A549 (cell line): ENCODE measurements at places on chromosomes 5 and 9. TPM values are rescaled to one million over a fixed set of nuclear protein-coding genes. Genes with fewer than 3 reads are reported as not detected.

The ALDOB gene
- polyA plus RNA-seq, result not detected in 3 replicates

The PCDHAC2 gene
- polyA plus RNA-seq, result 1.1 to 1.2 TPM (median 1.2 TPM) in 3 replicates

The ABHD17B gene
- 14.6 to 16.6 TPM (median 14.9 TPM) in 3 replicates for polyA plus RNA-seq

The SPINK7 gene
- polyA plus RNA-seq, result not detected in 3 replicates

The THBS4 gene
- 0.16 to 0.54 TPM (median 0.41 TPM) in 3 replicates for polyA plus RNA-seq

The TUT7 gene
- 12.1 to 12.7 TPM (median 12.4 TPM) in 3 replicates for polyA plus RNA-seq

The ZNF300 gene
- 4.5 to 5.7 TPM (median 5.5 TPM) in 3 replicates for polyA plus RNA-seq

The CTXN3 gene
- polyA plus RNA-seq, result not detected in 3 replicates

The SUSD3 gene
- 0.34 to 0.46 TPM (median 0.42 TPM) in 3 replicates for polyA plus RNA-seq

The PCDHGA2 gene
- polyA plus RNA-seq, result 0.47 to 0.78 TPM (median 0.58 TPM) in 3 replicates

The JMY gene
- 2.5 to 4.2 TPM (median 2.9 TPM) in 3 replicates for polyA plus RNA-seq

The ENTPD2 gene
- 0.71 to 1.2 TPM (median 1.1 TPM) in 3 replicates for polyA plus RNA-seq

The COL23A1 gene
- not detected in 3 replicates for polyA plus RNA-seq

The ZNF474 gene
- polyA plus RNA-seq, result 0.15 to 0.32 TPM (median 0.26 TPM) in 3 replicates

The LCN9 gene
- polyA plus RNA-seq, result not detected in 3 replicates

The GCNT4 gene
- 0.25 to 0.28 TPM (median 0.28 TPM) in 3 replicates for polyA plus RNA-seq

The UBAC1 gene
- polyA plus RNA-seq, result 28.7 to 30.8 TPM (median 29.8 TPM) in 3 replicates

The DND1 gene
- 1.0 to 1.3 TPM (median 1.1 TPM) in 3 replicates for polyA plus RNA-seq

The SLC46A2 gene
- not detected in 3 replicates for polyA plus RNA-seq

The CDH9 gene
- not detected in 3 replicates for polyA plus RNA-seq

The SPATA31A3 gene
- not detected in 3 replicates for polyA plus RNA-seq

The PCDHA2 gene
- polyA plus RNA-seq, result 0.08 TPM in 3 replicates

The NDFIP1 gene
- 43.8 to 58.0 TPM (median 57.4 TPM) in 3 replicates for polyA plus RNA-seq

The PFN3 gene
- not detected in 3 replicates for polyA plus RNA-seq

The ZNG1A gene
- polyA plus RNA-seq, result 42.5 to 45.1 TPM (median 43.6 TPM) in 3 replicates

The CYSRT1 gene
- polyA plus RNA-seq, result 0.81 to 1.0 TPM (median 0.87 TPM) in 3 replicates

The NTNG2 gene
- polyA plus RNA-seq, result 0.46 to 1.1 TPM (median 0.52 TPM) in 3 replicates

The DMRTA1 gene
- 0.51 to 0.82 TPM (median 0.62 TPM) in 3 replicates for polyA plus RNA-seq

The COL5A1 gene
- polyA plus RNA-seq, result 50.7 to 72.3 TPM (median 67.5 TPM) in 3 replicates

The KIF12 gene
- 4.4 to 6.0 TPM (median 5.2 TPM) in 3 replicates for polyA plus RNA-seq

The TAF11L5 gene
- polyA plus RNA-seq, result not detected in 3 replicates

The CLIC3 gene
- polyA plus RNA-seq, result 5.1 to 6.6 TPM (median 6.4 TPM) in 3 replicates

The CAVIN4 gene
- polyA plus RNA-seq, result 0.62 to 0.86 TPM (median 0.79 TPM) in 3 replicates

The IL5 gene
- not detected in 3 replicates for polyA plus RNA-seq

The PCDHB16 gene
- 0.05 to 0.10 TPM (median 0.08 TPM) in 3 replicates for polyA plus RNA-seq

The NEUROG1 gene
- polyA plus RNA-seq, result not detected in 3 replicates

The ATP10B gene
- polyA plus RNA-seq, result not detected in 3 replicates

The PCDHB12 gene
- not detected in 3 replicates for polyA plus RNA-seq

The GOLPH3 gene
- 50.9 to 58.0 TPM (median 57.8 TPM) in 3 replicates for polyA plus RNA-seq

The GAS1 gene
- 0.03 TPM in 1 of 3 replicates, not detected in the others for polyA plus RNA-seq

The SV2C gene
- not detected in 3 replicates for polyA plus RNA-seq

The FGFR4 gene
- 28.5 to 45.2 TPM (median 39.3 TPM) in 3 replicates for polyA plus RNA-seq

The DYNC2I2 gene
- 113 to 117 TPM (median 114 TPM) in 3 replicates for polyA plus RNA-seq

The IL3 gene
- polyA plus RNA-seq, result not detected in 3 replicates

The PLAA gene
- polyA plus RNA-seq, result 37.5 to 39.8 TPM (median 38.4 TPM) in 3 replicates

The PTRH1 gene
- polyA plus RNA-seq, result 9.9 to 12.6 TPM (median 11.4 TPM) in 3 replicates

The NOL6 gene
- polyA plus RNA-seq, result 52.0 to 56.2 TPM (median 52.8 TPM) in 3 replicates

The GPX3 gene
- polyA plus RNA-seq, result 13.6 to 16.8 TPM (median 16.2 TPM) in 3 replicates

The FCN2 gene
- polyA plus RNA-seq, result not detected in 3 replicates

The CCNJL gene
- polyA plus RNA-seq, result 6.6 to 8.4 TPM (median 7.4 TPM) in 3 replicates

The PCDHGC4 gene
- 0.03 TPM in 1 of 3 replicates, not detected in the others for polyA plus RNA-seq

The ARHGEF28 gene
- polyA plus RNA-seq, result 14.8 to 17.6 TPM (median 17.0 TPM) in 3 replicates

The FGF1 gene
- 0.31 to 0.40 TPM (median 0.38 TPM) in 3 replicates for polyA plus RNA-seq

The JAK2 gene
- 2.6 to 3.1 TPM (median 2.9 TPM) in 3 replicates for polyA plus RNA-seq

The ALDH1A1 gene
- 9,362 to 9,987 TPM (median 9,373 TPM) in 3 replicates for polyA plus RNA-seq

The HAUS6 gene
- 21.9 to 23.8 TPM (median 22.4 TPM) in 3 replicates for polyA plus RNA-seq

The BTNL3 gene
- not detected in 3 replicates for polyA plus RNA-seq

The CDKN2B-AS1 gene
- polyA plus RNA-seq, result not detected in 3 replicates

The IFNA21 gene
- polyA plus RNA-seq, result not detected in 3 replicates
